G401 (cell line): ENCODE measurements at places on chromosomes 2 and 18. TPM values are rescaled to one million over a fixed set of nuclear protein-coding genes. Genes with fewer than 3 reads are reported as not detected.

DNA sequence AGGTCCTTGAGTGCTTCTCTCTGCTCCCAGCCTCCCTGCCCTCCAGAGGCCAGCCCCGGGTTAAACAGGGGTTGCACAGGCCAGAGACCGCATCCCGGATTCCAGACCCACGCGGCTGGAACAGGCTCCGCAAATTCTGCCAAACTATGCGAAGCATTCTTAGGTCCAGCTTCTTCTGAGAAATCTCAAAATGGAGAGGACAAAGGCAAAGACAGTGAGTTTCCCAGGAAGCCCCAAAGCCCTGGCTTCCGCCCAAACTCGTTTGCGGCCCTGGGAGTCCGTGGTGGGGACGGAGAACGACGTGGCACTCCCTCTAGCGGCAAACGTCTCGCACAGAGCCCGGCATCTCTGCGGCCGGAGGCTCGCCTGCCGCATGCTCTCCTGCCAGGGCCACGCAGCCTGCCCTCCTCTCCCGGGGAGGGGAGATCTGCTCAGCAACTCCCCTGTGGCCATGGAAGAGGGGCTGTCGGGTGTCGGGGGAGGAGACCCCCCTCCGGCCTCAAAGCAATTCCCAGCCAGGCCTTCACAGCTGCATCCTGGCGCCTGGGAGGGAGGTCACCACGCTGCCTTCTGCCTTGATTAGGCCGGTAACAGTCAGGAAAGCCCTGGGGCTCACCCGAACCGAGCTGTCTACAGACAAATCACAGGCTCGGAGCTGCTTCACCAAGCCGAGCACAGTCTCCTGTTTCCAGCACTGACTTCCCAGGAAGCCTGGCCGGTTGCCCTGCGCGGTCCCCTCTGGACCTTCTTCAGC is 33.4 kb upstream of the KLHL29 start:
- peak; percentile 83 for DNase-seq

GRCh38 chr18:43789234-43790000 is 512.1 kb upstream of the SYT4 start:
- DNase-seq = peak; percentile 3

MCEE gene
- total RNA-seq = 4.3 and 17.9 TPM in 2 replicates

GRCh38 chr2:205473791-205474190 is 208.5 kb upstream of the NRP2 start:
- DNase-seq = no peak

DNA sequence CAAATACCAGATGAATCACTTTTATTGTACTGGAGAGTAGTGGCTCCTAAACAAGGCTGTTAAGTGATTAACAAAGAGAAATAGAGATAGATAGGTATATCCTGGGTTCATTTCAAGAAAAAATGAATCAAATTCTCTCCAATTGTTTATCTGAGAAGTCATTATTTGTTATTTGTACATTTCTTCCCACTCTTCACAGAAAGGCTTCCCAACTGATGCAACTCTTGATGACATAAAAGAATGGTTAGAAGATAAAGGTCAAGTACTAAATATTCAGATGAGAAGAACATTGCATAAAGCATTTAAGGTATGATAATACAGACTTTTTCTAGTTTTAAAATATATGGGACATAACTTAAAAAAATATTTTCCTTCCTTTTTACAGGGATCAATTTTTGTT is 7.9 kb downstream of the SSB start:
- no peak for DNase-seq

GRCh38 chr2:120508567-120509041 is 162.7 kb downstream of the INHBB start:
- DNase-seq = no peak

GRCh38 chr18:59728816-59729215 is 31.6 kb upstream of the CCBE1 start:
- DNase-seq = no peak

ACMSD gene
- not detected in 2 replicates for total RNA-seq

DNA sequence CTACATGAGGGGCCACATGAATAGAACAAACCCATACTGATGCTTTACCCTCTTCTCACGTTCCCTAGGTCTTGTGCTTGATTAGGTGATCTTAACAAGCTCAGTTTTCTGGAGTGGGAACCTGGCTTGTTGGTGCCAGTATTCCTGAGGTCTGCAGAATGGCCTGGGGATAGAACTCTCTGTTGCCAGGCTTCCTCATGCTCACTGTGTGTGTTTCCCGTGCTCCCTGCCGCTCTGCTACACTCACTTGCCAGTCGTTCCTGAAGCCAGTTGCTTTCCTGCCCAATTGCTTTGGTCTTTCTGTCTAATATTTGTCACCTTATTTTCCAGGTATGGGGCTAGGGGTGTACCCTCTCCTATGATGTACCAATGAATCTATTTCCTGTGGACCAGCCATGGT is 2111.5 kb upstream of the PIK3C3 start:
- peak; percentile 78 for DNase-seq

GRCh38 chr2:64134813-64135212 is 9.4 kb downstream of the PELI1 start:
- DNase-seq = no peak

FOXD4L1 gene
- not detected in 2 replicates for total RNA-seq

CDH19 gene
- total RNA-seq = not detected in 2 replicates

CPLX4 gene
- total RNA-seq = not detected in 2 replicates

- no peak for DNase-seq
Observed at GRCh38 chr2:76977846-76978727, 544.1 kb downstream of the LRRTM4 start.

DNA sequence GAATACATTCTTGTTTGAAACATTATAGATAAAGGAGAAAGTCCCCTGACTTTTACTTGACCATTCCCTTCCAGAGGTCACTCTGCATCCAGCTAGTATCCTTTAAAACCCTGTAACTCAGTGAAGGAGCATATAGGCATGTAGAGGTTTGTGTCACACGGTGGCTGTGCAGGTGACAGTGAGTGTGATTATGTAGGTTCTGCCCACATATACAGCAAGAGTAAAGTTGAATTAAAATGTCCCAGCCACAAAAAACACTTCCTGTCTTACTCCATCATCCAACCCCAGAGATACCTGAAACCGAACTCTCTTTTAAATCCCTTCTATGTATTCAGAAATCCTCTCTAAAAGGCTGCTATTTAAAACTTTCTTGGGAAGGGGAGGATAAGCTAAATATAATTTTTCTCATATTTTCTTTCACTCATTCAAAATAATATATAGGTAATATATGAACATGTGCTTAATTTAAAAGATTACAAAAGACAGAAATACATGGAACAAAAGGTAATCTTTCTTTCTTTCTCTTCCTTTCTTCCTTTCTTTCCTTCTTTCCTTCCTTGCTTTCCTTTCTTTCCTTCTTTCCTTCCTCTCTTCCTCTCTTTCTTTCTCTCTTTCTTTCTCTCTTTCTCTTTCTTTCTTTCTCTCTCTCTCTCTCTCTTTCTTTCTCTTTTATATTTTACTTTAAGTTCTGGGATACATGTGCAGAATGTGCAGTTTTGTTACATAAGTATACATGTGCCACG is 20.6 kb upstream of the ACSL3 start:
- DNase-seq = no peak

GRCh38 chr18:72444111-72444797 is 99.9 kb downstream of the CBLN2 start:
- DNase-seq = no peak

SERPINB11 gene
- total RNA-seq = not detected in 2 replicates

- DNase-seq = no peak
Observed at GRCh38 chr2:12589802-12590320, 126.9 kb upstream of the TRIB2 start.

GRCh38 chr2:198321522-198322088 is 517.2 kb downstream of the PLCL1 start:
- DNase-seq = no peak

DNA sequence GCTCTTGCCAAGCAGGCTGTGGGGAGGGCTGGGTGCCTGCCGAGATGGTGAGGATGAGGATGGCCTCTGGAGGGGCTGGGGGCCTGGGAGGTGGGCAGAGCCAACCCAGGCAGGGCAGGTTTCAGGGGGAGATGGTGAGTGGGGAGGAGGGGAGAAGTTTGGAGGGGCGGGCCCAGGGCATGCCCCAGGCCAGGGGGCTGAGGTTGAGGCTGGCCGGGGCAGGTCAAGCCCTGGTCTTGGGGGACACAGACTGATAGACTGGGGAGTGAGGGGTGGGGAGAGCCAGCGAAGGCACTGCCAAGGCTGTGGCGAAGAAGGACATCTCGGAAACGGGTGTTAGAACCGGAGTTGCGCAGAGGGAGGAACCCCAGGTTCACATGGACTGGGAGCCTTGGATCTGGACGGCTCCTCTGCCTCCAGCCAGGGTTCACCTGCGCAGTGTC is 12.6 kb downstream of the CAPN10 start:
- DNase-seq = no peak

DNA sequence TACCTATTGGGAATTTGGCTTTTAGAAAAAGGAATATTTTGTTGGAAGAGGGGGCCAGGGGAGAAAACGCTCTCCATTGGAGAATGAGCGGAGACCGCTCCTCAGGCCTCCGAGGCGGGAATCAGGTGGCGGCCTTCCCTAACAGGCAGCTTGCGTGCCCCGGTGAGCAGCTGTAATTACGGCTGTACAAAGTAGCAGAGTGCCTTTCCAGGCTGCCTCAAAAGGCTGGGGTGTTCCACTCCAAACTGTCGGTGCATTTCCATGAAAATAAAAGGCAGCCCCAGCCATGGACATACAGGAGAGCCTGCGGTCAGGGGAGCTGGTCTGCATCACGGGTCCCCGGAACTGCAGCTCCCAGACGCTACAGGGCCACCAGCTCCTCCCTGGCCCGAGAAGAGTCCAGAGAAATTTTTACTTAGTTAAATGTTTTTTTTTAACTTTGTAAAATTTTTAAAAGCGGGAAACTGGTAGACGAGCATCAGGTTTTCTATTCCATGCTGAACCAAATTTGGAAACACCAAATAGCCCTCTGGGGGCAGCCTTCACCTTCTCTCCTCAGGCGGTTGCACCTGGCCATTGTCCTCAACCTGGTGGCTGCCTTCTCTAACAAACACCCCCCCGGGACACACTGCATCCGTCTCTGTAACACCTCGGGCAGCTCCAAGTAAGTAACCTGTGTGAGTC is 209.3 kb upstream of the SALL3 start:
- DNase-seq = no peak

DNA sequence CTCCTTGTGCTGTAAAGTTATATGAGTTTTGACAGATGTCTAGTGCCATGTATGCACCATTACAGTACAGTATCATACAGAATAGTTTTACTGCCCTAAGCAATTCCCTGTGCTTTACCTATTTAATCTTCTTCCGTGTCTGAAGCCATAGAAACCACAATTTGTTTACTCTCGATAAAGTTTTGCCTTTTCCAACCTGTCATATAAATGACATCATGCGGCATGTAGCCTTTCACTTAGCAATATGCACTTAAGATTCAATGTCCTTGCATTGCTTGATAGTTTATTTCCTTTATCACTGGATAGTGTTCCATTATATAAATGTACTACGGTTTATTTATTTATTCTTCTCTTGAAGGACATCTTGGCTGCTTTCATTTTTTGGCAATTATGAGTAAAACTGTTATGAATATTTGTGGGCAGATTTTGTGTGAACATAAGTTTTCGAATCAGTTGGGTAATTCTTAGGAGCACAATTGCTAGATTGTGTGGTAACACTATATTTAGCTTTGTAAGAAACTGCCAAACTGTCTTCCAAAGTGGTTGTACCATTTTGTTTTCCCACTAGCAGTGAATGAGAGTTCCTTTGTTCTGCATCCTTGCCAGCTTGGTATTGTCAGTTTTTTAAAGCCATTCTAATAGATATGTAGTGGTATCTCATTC is 136.8 kb upstream of the MAP3K20 start:
- no peak for DNase-seq

GRCh38 chr2:85769983-85770362 is 16.2 kb downstream of the ATOH8 start:
- DNase-seq = no peak

INHA gene
- total RNA-seq = 1.3 TPM in 1 of 2 replicates, not detected in the other

SYT4 gene
- total RNA-seq = not detected in 2 replicates

MC2R gene
- not detected in 2 replicates for total RNA-seq

KIF5C gene
- total RNA-seq = 9.3 and 10.7 TPM in 2 replicates

GRCh38 chr2:167122389-167122788 is 234.1 kb downstream of the XIRP2 start:
- DNase-seq = no peak

- no peak for DNase-seq
Observed at GRCh38 chr2:105721991-105722511, 22.7 kb upstream of the NCK2 start.

- no peak for DNase-seq
Observed at GRCh38 chr2:143157001-143157400, 27.8 kb downstream of the ARHGAP15 start.

GRCh38 chr18:27838225-27838624 is 338.7 kb downstream of the CDH2 start:
- DNase-seq = no peak
